ENCODE measurements at places on chromosomes 1 and 21.
A peak's percentile ranks its signal among the peaks of the same experiment; 100 is the strongest.

- DNase-seq, result no peak
Observed at GRCh38 chr1:184059887-184060286, 8.4 kb downstream of the TSEN15 start.

- no peak for DNase-seq
Observed at GRCh38 chr1:38235705-38236104, 189.1 kb upstream of the POU3F1 start.

DNA sequence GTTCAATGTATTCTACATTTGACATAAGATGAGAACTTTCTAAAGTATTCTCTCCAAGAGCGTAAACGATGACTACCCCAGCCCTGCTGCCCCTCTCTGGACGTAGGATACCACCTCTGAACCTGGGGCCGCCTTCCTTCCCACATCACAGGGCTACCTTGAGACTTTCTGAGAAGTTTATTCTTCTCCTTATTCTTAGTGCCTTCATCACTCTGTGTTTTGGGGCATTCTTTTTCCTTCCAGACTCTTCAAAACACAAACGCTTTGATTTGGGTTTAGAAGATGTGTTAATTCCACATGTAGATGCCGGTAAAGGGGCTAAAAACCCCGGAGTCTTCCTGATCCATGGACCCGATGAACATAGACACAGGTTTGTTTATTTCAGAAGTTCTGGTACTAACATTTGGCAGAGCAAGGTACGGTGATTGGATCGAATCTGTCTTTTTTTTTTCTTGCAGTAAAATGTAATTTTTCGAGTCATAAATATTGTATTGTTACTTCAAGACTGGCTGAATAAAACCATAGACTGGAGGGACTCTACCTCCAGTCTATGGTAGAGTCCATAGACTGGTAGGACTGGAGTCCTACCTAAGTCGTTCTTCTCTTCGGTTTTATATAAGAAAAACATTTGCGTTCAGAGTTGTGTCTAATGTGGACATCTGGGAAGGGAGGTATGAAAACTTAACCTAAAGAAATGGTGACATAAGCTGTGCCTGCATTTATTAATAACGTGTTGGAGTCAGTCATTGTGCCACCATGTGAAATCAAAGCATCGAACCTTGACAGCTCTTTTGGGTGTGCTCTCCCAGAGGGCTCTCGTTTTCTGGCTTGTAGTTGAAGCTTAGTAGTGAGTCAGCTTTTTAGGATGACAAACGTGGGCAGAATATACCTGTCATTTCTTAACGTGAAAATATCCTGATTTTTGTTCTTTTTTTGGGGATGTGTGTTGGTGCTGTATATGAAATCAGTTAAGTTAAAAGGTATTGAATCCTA lies 1.2 kb downstream of the MAN1A2 start:
- DNase-seq, result no peak

DNA sequence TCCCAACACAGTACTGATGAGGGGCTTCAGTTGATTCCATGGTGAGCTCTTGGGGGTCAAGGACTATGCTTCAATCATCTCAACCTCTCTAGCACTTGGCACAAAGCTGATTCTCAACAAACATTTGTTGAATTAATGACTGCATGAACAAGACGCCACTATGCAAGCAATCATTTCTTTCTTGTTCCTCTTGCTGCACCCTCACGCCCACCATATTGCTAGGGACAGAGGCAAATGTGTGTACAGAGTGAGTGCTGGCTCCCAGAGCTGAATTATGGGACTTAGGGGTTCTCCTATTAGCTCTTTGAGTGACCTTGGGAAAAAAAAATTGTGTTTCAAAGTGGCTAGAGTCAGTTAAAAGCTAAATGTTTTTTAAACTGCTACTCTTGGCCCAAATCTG lies 2.5 kb downstream of the ADAR start:
- DNase-seq, result no peak

- DNase-seq, result no peak
Observed at GRCh38 chr1:6560267-6560666, 5.2 kb downstream of the TAS1R1 start.

- no peak for DNase-seq
Observed at GRCh38 chr1:23337869-23338268, 6.2 kb downstream of the HNRNPR start.

GRCh38 chr1:57632401-57632800 lies 208.5 kb upstream of the DAB1 start:
- no peak for DNase-seq

DNA sequence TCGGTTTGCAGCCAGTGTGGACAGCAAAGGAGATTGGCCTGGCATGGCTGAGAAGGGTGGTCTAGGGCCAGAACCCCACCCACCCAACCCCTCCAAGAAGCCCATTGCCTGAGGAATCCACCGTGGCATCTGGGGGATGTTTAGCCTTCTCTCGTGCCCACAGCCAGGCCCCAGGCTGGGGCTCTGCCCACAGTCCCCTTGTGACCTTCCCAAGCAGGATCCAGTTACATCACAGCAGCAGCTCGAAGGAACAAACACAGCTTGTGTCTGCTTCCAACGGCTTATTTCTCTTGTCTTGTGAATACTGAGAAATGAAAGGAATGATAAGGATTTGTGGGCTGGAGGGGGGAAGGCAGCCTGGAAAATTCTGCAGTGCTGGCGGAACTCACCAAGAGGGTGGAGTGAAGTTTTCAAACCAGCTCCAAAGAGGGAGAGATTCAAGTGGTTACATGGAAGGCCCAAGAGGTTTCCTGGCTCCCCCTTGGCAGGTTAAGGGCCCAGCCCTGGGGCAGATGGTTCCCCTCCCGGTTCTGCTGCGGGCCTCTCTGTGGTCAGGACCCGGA lies 61.6 kb downstream of the DHRS3 start:
- DNase-seq, result no peak

DNA sequence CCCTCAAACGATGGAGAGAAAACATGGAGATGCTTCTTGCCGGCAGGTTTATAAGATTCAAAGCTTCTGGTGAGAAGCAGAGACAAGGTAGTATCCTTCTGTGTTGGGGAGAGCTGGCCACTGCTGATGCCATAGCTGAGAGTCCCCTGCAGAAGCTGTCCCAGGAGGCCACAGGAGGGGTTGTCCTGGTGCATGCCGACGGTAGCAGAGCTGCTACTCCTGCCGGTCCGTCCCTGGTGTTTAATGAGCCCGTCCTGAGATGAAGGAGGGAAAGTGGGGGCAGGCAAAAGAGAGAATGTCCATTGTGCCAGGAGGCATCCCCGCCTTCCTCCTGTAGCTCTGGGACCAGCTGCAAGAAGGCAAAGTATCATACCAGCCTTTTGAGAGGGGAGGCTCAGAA lies 10.4 kb upstream of the C2CD2 start:
- DNase-seq, result no peak

DNA sequence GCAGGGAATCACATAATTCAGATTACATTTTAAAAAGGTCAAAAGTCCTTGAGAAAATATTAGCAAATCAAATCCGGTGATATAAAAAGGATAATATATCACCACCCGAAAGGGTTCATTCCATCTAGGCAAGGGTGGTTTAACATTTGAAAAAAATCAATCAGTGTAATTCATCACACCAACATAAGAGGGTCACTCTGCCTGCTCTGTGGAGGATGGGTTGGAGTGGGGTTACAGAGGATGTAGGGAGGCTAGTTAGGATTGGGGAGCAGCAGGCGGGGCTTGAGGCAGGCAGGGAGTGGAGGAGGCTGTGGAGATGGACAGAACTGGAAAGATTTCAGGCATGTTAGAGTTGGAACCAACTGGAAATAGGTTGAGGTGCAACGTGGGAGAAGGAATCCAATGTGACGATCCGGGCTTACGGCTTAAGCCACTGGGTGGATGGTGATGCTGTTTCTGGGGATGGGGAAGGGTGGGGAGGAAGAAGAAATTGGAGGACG lies 12.5 kb downstream of the ADORA1 start:
- no peak for DNase-seq

GRCh38 chr1:162279136-162279498 lies 97.5 kb downstream of the SPATA46 start:
- DNase-seq, result no peak

DNA sequence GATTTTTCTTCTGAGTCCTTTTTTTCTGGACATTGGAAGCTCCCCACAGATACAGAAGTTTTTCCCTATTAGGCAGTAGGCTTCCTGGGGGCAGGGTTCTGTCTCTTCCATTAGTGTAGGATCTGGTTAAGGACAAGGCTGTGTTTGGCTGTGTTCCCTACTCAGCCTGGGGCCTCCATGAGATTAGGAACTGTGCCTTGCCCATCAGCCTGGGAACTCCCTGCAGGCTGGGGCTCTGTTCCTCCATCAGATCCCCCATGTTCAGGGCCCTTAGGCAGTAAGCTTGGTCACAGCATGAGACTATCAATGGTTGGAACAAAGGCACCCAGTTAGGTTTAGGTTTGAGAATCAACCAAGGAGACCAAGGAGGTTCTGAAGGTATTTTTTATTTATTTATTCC lies 22.7 kb downstream of the NAV1 start:
- DNase-seq, result no peak

DNA sequence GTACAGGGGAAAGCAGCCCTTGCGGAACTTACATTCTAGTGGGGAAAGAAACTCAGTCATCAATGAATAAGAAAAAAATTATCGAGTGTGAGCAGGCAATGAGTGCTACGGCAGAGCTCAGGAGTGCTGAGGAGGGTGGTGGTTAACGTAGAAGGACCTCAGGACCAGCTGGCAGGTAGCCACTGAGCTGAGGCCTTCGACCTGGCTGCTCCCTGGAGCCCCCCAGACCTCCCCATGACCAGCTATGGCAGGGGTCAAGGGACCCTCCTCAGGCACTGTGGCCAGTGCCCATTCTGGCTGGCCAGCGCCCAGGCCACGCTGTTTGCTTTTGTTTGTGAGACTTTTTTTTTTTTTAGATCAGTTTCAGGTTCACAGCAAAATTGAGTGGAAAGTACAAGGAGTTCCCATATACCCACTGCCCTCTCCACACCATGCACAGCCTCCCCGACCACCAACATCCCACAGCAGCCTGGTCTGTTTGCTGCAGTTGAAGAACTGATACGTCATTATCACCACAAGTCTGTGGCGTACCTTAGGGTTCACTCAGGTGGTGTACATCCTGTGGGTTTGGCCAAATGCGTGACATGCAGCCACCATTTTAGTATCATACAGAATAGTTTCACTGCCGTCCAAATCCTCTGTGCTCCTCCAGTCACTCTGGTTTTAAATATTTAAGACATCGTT lies 11.8 kb upstream of the TTC22 start:
- DNase-seq, result peak; percentile 15

- peak; percentile 58 for DNase-seq
Observed at GRCh38 chr1:46446646-46447498, 42.8 kb upstream of the DMBX1 start.

DNA sequence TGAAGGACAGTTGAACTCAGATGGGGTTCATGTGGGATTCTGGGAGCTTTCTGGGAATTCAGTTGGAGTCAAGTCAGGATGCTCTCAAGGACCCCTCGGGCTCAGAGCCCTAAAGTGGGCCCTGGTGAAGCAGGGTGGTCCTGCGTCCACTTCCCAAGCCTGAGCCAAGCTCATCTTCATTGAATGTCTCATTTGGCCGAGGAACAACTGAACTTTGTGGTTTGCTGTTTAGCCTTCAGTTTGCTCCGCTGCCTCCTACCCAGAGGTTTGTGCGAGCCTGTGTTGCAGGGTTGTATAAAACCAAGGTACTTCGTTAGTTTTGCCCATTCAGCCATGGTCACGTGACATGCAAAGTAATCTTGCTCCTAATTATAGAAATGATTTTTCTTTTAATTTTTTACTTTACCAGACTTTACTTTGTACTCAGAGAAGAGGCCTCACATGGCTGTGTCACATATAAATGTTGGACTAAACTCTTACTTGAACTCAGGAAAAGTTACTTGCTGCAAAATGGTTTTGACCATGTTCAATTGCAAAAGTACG lies 49.7 kb downstream of the B3GALT5 start:
- no peak for DNase-seq

DNA sequence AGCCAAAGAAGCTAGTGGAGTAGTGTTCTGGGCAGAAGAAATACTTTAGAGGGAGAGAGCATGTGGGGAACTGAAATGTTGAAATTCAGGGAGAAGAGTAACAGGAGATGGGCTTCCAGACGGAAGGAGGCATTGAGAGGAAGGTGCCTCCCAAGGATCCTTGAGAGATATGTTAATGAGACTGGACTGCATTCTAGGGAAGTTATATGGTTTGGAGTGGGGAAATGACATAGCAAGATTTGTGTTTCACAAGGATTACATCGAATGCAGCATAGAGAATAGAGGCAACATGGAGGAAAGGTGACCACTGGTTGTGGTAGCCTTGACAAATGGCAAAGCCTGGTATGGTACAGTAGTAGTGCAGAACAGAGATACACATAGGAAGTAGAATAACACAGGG lies 160.5 kb upstream of the HMCN1 start:
- no peak for DNase-seq

DNA sequence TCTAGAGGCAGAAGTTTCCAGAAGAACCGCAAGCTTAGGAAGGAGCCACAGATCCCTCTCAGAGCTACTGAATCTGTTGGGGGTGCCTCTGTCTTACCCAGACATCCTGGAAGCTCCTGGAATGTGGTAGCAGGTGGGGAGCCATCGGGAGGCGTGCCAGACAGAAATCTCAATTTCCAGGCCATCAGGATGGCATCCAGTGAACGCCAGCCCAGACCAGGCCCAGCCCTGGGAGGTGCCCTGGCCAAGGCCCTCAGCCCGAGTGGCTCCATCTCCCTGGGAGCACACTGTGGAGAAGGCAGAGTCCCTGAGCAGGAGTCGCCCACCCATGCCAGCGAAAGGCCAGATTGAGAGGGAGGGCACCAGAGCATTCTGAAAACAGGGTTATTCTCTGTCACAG lies 2.5 kb downstream of the ABCA4 start:
- no peak for DNase-seq

DNA sequence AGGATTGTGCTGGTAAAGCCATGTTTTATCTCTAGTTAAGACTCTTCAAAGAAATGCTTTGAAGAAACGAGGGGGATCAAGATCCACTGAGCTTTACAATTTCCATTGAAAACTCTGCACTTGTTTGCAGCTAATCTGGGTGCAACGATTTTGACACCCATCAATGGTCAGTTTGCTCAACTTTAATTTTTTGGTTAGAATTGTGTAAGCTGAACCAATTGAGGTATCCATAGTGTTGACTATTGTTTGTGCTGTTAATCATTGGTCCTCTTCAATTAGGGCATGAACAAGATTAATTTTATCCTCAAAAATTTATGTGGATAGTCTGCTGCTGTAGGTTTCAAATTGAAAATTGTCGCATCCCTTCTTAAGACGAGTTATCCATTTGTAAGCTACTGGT lies 17.7 kb upstream of the PLXNA2 start:
- DNase-seq, result no peak

GRCh38 chr1:50605186-50605875 lies 182.1 kb upstream of the DMRTA2 start:
- DNase-seq, result no peak

- DNase-seq, result no peak
Observed at GRCh38 chr1:176029609-176030008, 177.5 kb downstream of the COP1 start.

GRCh38 chr1:215201283-215201682 lies 118.7 kb downstream of the KCNK2 start:
- no peak for DNase-seq

- DNase-seq, result no peak
Observed at GRCh38 chr1:180247061-180247460, 17.0 kb downstream of the LHX4 start.

All from naive thymus-derived CD8-positive, alpha-beta T cell (primary cell).